ENCODE measurements at places on chromosomes 13 and 19.

- DNase-seq, result no peak
Measured at GRCh38 chr19:3068071-3068470, 5.8 kb upstream of the TLE5 start.

DNA sequence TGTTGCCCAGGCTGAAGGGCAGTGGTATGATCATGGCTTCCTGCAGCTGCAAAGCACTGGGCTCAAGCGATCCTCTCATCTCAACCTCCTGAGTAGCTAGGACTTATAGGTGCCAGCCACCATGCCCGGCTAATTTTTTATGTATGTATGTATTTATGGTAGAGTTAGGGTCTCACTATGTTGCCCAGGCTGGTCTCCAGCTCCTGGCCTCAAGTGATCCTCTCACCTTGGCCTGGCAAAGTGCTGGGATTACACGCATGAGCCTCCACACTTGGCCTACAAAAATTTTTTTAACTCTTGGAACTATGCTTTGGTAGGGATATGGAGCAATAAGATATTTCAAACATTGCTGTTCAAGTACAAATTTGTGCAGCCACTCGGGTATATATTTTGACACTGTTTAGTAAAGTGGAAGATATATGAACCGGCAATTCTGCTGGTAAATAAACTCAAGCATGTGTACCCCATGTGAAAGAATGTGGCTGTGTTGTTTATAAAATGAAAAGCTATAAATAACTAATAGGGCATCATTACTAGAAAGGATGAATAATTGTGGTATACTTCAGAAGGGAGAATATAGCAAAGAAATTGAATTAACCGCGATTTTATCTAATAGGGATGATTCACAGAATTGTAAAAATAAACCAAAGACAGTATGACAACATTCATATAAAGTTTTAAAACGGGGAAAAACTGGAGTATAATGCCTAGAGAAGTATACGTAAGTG, 1.1 kb downstream of the ZNF566 start:
- no peak for DNase-seq

DNA sequence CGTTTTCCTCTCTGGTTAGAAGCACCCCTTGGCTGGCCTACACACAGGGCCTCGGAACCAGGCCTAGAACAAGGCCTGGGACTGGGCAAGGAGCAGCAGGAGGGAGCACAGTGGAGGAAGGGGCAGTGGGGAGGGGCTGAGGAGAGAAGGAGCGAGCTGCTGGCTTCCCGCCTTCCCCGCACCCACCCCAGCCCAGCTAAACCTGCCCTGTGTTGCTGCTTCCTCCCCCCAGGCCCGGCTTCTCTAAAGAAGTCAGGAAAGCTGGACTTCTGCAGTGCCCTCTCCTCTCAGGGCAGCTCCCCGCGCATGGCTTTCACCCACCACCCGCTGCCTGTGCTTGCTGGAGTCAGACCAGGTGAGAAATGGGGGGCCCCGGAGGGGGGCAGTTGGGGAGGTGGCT, 24.3 kb downstream of the LYL1 start:
- DNase-seq, result no peak

DNA sequence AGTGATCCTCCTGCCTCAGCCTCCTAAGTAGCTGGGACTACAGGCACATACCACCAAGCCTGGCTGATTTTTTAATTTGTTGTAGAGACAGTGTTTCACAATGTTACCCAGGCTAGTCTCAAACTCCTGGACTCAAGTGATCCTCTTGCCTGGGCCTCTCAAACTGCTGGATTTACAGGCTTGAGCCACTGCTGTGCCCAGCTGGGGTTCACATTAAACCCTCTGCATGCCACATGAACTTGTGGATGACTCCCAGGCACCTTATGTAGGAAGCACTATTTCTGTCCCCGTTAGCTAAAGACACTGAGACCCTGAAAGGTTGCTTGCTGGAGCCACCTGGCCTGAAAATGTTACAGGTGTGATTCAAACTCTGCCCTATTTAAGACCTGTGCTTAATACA, 10.5 kb downstream of the MYH14 start:
- DNase-seq, result no peak

Measured in NCI-H2171 treated with DMSO at 0.1 percent for 48 hours (cell line).